ENCODE measurements at places on chromosomes 4 and X. TPM values are rescaled to one million over a fixed set of nuclear protein-coding genes. Genes with fewer than 3 reads are reported as not detected.

PCDH10 gene
- 2.5 TPM for total RNA-seq

SPINK2 gene
- total RNA-seq, result not detected

ANXA10 gene
- 69.5 TPM for total RNA-seq

MFSD8 gene
- total RNA-seq, result 14.9 TPM

TMEM129 gene
- 59.2 TPM for total RNA-seq

GRID2 gene
- not detected for total RNA-seq

DNA sequence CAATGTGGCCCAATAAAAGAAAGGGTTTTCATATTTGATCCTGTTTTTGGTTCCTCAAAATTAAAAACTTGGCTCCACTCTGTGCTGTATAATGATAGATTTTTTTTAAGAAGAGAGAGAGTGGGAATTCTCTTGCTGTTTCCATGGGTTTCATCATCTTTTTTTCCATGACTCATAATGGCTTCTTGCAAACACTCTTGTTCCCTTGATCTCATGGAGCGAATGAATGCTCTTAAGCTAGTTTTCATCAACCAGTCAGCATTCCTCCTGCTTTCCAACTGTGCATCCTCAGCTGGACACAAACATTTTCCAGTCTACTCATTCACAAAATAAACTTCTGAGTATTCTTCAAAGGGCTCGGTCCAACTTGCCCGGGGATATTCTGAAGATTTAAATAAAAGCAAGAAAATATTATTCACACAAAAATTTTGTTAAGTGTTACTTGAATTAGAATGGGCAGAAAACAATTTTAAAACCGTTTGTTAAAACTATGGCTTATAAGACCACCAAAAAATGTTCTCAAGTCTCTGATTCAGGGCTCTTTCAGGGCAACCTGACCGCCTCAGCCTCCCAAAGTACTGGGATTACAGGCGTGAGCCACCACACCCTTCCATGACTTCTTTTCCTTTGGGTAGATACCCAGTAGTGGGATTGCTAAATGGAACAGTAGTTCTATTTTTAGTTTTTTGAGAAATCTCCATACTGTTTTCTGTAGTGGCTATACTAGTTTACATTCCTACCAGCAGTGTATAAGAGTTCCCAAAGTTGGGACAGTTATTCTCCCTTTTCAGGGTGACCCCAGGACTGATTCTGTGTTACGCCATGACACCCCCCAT is 64.7 kb downstream of the TMEM156 start:
- DNase-seq, result peak; percentile 53

GRCh38 chrX:10048076-10048475 is 80.9 kb downstream of the CLDN34 start:
- DNase-seq, result no peak

DNA sequence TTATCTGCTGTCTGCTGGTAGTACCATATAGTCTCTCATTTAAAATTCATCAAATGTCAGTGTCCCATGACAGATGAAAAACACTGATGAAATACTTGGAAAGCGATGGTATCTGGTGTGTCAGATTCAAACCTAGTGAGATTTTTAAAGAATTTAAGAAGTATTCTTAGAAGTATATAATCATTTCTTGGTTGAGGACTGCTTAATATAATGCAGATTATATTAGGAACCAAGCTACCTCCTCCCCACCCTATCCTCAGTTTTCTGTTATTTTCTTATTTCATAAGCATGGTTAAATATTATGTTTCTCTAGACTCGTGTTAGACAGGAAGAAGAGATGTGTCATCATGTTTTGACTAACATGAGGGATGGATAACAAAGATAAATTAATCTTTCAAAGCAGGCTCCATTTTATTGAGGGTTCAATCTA is 118.5 kb downstream of the GLUD2 start:
- no peak for DNase-seq

DNA sequence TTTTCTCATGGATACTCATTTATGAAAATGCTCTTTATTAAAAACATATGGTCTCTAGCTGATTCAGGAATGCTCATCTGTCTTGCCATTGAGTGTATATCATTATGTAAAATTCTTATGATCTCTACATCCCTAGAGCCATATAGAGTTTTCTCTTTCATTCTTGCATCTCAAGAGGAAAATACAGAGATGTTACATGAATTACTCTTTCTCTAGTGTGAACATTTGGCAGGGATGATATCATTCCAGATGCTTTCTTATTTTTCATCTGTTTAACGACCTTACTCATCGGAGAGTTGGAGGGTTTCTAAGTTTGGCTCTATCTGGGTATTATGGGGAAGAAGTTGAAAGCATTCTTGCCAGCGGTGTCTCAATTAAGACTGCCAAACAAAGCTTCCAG is 202.9 kb upstream of the SLC7A11 start:
- DNase-seq, result no peak

DNA sequence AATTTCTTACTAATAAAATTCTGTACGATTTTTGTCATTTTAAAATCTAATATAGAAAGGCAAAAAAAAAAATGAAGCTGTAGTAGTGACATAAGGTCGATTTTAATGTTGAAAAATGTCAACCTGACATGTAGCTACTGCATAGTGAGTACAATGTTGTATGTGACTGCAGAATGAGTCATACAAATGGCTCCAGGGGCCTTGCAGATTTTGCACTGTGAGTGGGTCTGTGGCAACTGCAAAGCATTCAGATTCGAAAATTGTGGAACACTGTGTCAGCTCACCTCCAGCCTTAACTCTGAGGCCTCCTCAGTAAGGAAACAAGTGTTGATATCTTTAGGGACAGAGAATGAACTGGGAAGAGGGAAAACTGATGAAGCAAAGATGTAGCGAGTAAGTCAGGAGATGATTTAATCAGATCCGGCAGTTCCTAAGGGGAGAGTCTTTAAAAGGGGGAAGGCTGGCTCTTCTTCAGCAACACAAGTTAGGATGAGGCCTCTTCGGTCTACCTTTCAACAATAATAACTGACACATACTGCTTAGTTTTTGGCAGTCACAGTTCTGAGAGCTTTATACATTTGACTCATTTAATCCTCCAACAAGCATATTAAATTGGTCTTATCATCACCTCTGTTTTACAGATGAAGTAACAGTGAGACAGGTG is 24.9 kb downstream of the TKTL2 start:
- DNase-seq, result peak; percentile 14

- no peak for DNase-seq
These were observed 15.1 kb downstream of the RAI2 start for GRCh38 chrX:17846045-17846444.

- no peak for DNase-seq
These were observed 120.8 kb downstream of the DTHD1 start for GRCh38 chr4:36402008-36402758.

- no peak for DNase-seq
These were observed 8.0 kb downstream of the OFD1 start for GRCh38 chrX:13742397-13743176.

Measured in Caki2 (cell line).